ENCODE measurements at places on chromosomes 1 and 21.

DNA sequence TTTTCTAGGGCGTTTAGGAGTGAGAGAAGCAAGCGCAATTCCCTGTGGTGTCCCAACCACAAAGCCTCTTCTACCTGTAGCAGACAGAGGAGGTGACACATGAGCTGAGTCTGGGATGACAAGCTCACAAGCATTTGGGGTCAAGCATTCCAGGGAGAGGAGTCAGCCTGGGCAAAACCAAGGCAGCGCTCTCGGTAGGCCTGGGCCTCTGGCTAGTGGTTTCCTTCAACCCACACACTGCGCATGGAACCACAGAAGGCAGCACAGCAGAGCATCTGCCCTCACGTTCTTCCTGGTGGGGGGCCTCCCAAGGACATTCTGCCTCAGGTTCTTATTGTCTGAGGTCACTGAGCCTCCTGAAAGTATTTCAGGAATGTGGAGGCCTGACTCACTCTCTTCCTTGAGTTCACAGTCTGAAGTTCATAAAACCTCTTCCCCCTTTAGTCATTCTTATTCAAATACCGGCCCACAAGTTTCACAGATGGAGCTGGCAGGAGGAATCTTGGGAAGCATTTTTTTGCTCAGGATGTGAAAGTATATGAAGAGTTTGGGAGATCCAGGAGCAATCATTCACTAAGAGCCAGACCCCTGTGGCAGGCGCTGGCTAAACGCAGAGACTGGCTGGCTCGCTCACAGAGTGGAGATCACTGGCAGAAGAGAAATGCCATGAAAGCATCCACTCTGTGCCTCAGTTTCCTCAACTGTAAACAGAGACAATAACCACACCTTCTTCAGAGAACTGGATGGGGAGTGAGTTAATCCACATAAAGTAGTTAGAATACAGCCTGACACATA, 26.8 kb downstream of the CCN1 start:
- no peak for DNase-seq

- DNase-seq = no peak
Measured at GRCh38 chr1:55288245-55288644, 73.1 kb upstream of the USP24 start.

- no peak for DNase-seq
Measured at GRCh38 chr1:54681358-54681757, 34.3 kb upstream of the TTC4 start.

DNA sequence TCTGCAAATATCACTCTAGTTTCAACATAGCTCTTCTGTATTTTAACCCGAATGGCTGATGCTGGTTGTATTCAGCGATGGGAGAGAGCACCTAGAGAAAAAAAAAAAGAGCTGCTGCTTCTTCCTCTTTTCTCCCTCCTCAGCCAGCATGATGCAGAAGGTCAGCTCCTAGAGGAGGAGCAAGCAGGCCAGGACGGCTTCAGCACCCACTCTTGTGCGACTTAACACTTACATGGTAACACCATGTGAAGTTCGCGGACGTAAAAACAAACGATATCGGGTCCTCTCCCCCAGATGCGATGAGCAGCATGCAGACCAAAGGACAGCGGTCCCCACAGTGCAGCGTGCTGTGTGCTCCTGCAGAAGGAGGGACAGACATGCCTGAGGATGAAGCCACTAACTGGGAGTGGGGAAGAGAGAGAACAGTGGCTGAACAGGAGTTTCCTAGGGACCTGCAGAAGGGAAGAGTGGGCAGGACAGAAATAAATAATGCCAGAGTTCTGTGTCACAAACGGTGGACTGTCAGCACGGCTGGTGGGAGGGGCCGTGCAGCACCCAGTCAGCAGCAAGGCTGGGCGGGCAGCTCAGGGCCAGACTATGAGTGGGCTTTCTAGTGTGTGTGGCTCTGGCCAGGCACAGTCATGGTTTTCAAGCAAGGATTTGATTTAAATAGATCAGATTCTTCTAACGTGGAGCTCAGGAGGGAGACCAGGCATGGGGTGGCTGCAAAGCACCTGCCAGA, 11.4 kb upstream of the B3GALT5 start:
- no peak for DNase-seq

GRCh38 chr1:192557841-192558595, 17.6 kb upstream of the RGS1 start:
- DNase-seq = no peak

- DNase-seq = no peak
Measured at GRCh38 chr21:27646691-27647090, 679.8 kb upstream of the ADAMTS5 start.

GRCh38 chr1:50271968-50272578, 151.2 kb downstream of the DMRTA2 start:
- no peak for DNase-seq

DNA sequence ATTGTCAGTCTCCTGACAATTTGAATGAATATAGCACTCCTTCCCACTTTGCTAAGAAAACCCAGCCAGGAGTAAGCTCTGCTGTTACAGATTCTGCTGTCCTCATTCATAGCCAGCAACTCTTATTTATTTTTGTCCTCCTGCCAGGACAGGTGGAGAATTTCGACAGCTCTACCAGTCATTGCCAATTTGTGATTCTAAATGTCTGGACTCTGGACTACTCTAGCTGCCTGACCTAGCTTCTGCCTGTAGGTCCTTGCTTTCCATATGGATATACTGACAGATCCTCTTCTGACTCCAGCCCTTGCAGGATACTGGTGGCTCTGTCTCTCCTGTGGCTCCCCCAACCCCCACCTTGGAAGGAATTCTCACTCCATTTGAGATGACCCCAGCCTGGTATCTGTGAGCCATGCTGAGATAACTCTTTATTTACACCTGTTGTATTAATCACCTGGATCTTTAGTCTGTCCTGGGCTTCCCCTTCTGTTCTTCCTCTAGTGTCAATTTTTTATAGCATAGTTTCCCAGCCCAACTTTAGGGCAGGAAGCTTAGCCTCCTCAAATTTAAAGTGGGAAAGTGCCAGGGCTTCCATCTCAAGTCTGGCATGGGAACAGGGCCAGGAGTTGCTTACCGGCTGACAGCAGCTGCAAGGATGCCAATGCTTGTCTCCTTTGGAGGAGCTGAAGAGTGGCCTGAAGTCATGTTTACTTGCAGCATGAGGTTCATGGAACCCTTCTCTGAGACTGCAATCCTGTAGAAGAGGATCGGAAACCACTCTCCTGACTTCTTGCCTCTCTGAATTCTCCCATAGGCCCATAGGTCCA, 6.7 kb downstream of the PM20D1 start:
- DNase-seq = no peak
